ENCODE measurements at places on chromosomes 11 and 22. TPM values are rescaled to one million over a fixed set of nuclear protein-coding genes. Genes with fewer than 3 reads are reported as not detected.

PNPLA3 gene
- 2.1 TPM for total RNA-seq

SULT4A1 gene
- total RNA-seq: not detected

SLC22A12 gene
- not detected for total RNA-seq

TMEM126B gene
- 38.3 TPM for total RNA-seq

EI24 gene
- total RNA-seq: 93.3 TPM

RAPSN gene
- total RNA-seq: 3.6 TPM

RASGRP2 gene
- total RNA-seq: 4.4 TPM

TEAD1 gene
- 117 TPM for total RNA-seq

OR10D3 gene
- not detected for total RNA-seq

P2RX6 gene
- 2.1 TPM for total RNA-seq

SMCO4 gene
- total RNA-seq: 5.3 TPM

KCNE3 gene
- 0.52 TPM for total RNA-seq

OR8D4 gene
- total RNA-seq: not detected

CENPM gene
- 3.5 TPM for total RNA-seq

ARHGEF12 gene
- 59.5 TPM for total RNA-seq

MYBPC3 gene
- total RNA-seq: not detected

OR4D11 gene
- not detected for total RNA-seq

TCN1 gene
- not detected for total RNA-seq

SEC14L2 gene
- 77.6 TPM for total RNA-seq

AQP11 gene
- 0.65 TPM for total RNA-seq

SLC17A6 gene
- total RNA-seq: not detected

MAPK1 gene
- 31.4 TPM for total RNA-seq

CASP5 gene
- not detected for total RNA-seq

TEX12 gene
- not detected for total RNA-seq

RIN1 gene
- total RNA-seq: 29.0 TPM

SLC22A8 gene
- total RNA-seq: not detected

ABTB2 gene
- total RNA-seq: 7.8 TPM

GPR83 gene
- not detected for total RNA-seq

PHETA2 gene
- 18.2 TPM for total RNA-seq
